SJCRH30 (cell line): ENCODE measurements at places on chromosomes 3 and 15. TPM values are rescaled to one million over a fixed set of nuclear protein-coding genes. Genes with fewer than 3 reads are reported as not detected.

- H3K27me3 ChIP-seq, result peaks cover 5% of the 10 kb centered on the region
- H3K36me3 ChIP-seq, result no peaks in the 10 kb centered on the region
- H3K4me1 ChIP-seq, result peaks cover 6% of the 10 kb centered on the region; the same call in 1 of the 2 replicates
Measured at GRCh38 chr15:91849749-91850161, 3.8 kb upstream of the SLCO3A1 start.

RTP3 gene
- total RNA-seq, result not detected in 2 replicates

ZPLD1 gene
- total RNA-seq, result 0.14 and 0.15 TPM in 2 replicates

DNA sequence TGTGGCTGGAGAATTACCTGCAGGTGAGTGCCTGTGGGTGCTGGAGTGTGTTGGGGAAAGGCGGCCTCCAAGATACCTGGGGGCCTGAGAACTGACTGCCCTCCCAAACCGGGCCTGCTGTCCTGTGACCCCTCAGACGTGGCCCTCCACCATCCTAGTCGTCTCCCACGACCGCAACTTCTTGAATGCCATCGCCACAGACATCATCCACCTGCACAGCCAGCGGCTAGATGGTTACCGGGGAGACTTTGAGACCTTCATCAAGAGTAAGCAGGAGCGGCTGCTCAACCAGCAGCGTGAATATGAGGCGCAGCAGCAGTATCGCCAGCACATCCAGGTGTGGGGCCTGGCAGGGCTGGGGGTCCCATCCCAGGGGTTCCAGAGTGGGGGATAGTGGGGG, 3.4 kb downstream of the ABCF3 start:
- peaks cover 23% of the 10 kb centered on the region; the same call in 1 of the 2 replicates for H3K36me3 ChIP-seq
- H3K4me3 ChIP-seq, result no peak overlapping the region
- H3K4me1 ChIP-seq, result peaks cover 13% of the 10 kb centered on the region
- H3K27ac ChIP-seq, result no peak overlapping the region
- no peaks in the 10 kb centered on the region for H3K27me3 ChIP-seq
- no peak for DNase-seq

- H3K36me3 ChIP-seq, result no peaks in the 10 kb centered on the region
- H3K4me1 ChIP-seq, result peaks cover 11% of the 10 kb centered on the region; the same call in 1 of the 2 replicates
Measured at GRCh38 chr3:125072749-125073389, 17.1 kb upstream of the HEG1 start.

DNA sequence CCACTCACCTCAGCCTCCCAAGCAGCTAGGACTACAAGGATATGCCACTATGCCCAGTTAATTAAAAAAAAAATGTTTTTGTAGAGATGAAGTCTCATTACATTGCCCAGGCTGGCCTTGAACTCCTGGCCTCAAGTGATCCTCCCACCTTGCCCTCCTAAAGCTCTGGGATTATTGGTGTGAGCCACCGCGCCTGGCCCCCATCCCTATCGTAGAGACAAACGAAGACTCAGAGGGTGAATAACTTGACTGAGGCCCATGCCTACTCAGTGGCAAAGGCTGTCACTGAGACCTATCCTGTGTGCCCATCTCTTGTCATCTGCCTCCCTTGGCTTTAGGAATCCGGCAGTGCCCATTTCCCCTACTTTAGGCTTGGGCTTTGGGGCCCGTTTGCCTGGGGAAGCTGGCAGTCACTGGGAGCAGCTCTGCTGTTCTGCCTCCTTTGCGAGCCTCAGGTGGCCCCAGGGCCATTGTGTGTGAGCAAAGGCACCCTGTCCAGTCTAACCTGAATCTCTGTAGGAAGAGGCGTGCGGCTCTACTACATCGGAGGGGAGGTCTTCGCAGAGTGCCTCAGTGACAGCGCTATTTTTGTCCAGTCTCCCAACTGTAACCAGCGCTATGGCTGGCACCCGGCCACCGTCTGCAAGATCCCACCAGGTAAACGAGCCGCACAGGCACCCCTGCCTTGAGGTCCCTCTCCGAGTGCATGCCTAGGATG, 70.1 kb downstream of the AAGAB start:
- no peaks in the 10 kb centered on the region for H3K27me3 ChIP-seq
- peaks cover 36% of the 10 kb centered on the region for H3K36me3 ChIP-seq
- H3K4me1 ChIP-seq, result peaks cover 3% of the 10 kb centered on the region
- no peak overlapping the region for H3K4me3 ChIP-seq
- no peak for DNase-seq
- H3K27ac ChIP-seq, result no peak overlapping the region

DNA sequence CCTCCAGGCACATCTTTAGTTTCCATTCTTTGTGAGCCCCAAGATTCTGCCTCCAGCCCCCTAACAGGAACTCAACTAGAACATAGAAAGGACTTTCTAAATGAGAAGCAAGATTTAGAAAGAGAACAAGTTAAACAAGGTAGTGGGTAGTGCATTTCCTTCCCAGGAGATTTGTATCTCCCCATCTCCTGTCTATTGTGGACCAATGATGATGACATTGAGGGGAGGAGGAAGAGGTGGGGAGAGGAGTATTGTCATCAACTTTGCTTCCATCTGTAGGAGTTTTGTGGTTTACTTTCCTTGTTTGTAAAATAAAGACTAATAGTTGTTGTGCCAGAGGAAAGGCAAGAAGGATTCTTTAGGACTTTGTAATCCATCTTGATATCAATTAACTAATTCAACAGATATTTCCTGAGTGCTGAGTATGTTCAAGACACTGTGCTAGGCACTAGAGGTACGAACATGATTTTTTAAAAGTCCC, 235.3 kb upstream of the ROPN1 start:
- no peak overlapping the region for H3K27ac ChIP-seq
- no peaks in the 10 kb centered on the region for H3K27me3 ChIP-seq
- no peak for DNase-seq
- no peaks in the 10 kb centered on the region for H3K36me3 ChIP-seq
- no peaks in the 10 kb centered on the region for H3K4me1 ChIP-seq

TNNC1 gene
- 8.5 and 10.5 TPM in 2 replicates for total RNA-seq

GRCh38 chr3:146395164-146395563, 74.2 kb downstream of the PLSCR2 start:
- DNase-seq, result no peak
- no peaks in the 10 kb centered on the region for H3K36me3 ChIP-seq
- no peaks in the 10 kb centered on the region for H3K27me3 ChIP-seq
- H3K27ac ChIP-seq, result no peak overlapping the region
- no peaks in the 10 kb centered on the region for H3K4me1 ChIP-seq

NR1I2 gene
- not detected in 2 replicates for total RNA-seq

DNA sequence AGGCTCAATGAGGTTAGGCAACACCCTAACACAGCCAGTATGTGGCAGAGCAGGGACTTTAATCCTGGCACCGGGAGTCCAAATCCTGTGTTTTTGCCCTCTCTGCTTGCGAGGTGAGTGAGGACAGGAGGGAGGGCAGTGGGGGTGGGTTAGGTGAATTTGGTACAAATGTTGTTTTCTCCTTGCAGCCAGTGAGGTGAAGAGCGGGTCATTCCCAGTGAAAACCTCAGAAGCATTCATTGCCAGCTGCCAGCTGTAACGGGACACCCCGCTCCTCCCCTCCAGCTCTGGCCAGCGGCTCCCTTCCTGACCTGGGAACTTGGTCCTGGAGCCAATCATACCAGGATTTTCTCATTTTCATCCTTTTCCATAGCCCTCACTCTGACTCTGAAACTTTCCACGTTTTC, 45.7 kb upstream of the RAB6B start:
- no peak overlapping the region for H3K4me3 ChIP-seq
- H3K36me3 ChIP-seq, result no peaks in the 10 kb centered on the region
- peaks cover 27% of the 10 kb centered on the region for H3K4me1 ChIP-seq
- DNase-seq, result peak; percentile 84

TGM4 gene
- total RNA-seq, result not detected in 2 replicates

GRCh38 chr3:141875893-141876380, 506 bp upstream of the ATP1B3 start:
- peaks cover 8% of the 10 kb centered on the region; the same call in 1 of the 2 replicates for H3K36me3 ChIP-seq
- H3K27me3 ChIP-seq, result no peaks in the 10 kb centered on the region
- H3K4me3 ChIP-seq, result peak overlapping the region; percentile 90
- H3K27ac ChIP-seq, result peak overlapping the region; percentile 54
- peak; percentile 71 for DNase-seq

DNA sequence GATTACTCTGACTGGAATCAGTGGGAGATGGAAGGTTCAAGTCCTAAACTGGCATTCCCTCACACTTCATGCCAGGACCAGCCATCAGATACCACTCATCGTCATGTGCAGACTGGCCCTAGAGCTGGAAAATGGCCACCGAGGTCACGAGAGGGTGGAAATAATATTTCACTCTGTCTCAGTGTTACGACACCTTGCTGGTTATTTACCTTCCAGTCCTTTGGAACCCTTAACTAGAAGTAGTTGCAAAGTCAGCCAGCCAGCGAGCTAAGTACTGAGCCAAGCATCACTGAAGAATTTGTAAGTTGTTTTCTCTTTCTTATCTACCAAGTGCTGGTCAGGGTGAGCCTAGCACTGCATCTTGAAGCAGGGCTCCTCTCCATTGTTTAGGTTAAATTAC, 309.9 kb upstream of the RASGRP1 start:
- no peaks in the 10 kb centered on the region for H3K27me3 ChIP-seq
- H3K4me3 ChIP-seq, result no peak overlapping the region
- H3K36me3 ChIP-seq, result no peaks in the 10 kb centered on the region
- DNase-seq, result no peak
- no peak overlapping the region for H3K27ac ChIP-seq

- no peak for DNase-seq
- no peaks in the 10 kb centered on the region for H3K36me3 ChIP-seq
- H3K4me3 ChIP-seq, result no peak overlapping the region
- no peak overlapping the region for H3K27ac ChIP-seq
- peaks cover 18% of the 10 kb centered on the region for H3K4me1 ChIP-seq
Measured at GRCh38 chr3:51382076-51382745, 2.9 kb upstream of the MANF start.

GRCh38 chr15:84731774-84732173, 15.8 kb upstream of the SEC11A start:
- H3K36me3 ChIP-seq, result no peaks in the 10 kb centered on the region
- peaks cover 18% of the 10 kb centered on the region for H3K4me1 ChIP-seq
- H3K27me3 ChIP-seq, result no peaks in the 10 kb centered on the region
- peak overlapping the region; percentile 60 for H3K27ac ChIP-seq
- no peak overlapping the region for H3K4me3 ChIP-seq

DNA sequence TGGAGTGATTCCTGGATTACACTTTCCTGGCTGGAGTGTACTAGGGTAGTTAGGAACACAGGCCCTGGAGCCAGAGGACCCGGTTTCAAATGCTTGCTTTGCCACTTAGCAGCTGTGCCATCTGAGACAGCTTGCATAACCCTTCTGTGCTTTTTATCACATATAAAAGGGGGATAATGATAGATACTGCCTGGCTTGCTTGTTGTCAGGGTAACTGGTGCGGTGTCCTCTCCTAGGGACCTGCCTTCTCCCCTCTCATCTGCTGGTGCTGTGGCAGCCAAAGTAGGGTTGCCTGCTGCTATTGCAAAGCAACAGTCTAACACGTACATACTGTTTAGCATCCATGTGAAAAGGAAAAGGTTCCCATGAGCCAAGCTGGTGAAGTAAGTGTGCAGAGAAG, 137.8 kb downstream of the LRTM1 start:
- H3K27ac ChIP-seq, result no peak overlapping the region
- H3K4me1 ChIP-seq, result no peaks in the 10 kb centered on the region
- no peaks in the 10 kb centered on the region for H3K27me3 ChIP-seq
- no peaks in the 10 kb centered on the region for H3K36me3 ChIP-seq

DNA sequence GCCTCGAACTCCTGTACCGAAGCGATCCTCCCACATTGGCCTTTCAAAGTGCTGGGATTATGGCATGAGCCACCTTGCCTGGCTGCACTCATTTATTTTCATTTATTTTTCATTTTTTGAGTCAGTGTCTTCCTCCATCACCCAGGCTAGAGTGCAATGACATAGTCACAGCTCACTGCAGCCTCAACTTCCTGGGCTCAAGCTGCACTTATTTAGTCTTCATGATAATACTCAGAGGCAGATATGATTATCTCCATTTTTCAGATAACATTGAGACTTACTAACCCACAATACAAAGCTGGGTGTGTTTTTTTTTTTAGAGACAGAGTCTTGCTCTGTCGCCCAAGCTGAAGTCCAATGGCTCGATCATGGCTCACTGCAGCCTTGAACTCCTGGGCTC, 10.0 kb downstream of the PRKCI start:
- H3K27me3 ChIP-seq, result no peaks in the 10 kb centered on the region
- no peaks in the 10 kb centered on the region for H3K4me1 ChIP-seq
- no peak overlapping the region for H3K4me3 ChIP-seq

DNA sequence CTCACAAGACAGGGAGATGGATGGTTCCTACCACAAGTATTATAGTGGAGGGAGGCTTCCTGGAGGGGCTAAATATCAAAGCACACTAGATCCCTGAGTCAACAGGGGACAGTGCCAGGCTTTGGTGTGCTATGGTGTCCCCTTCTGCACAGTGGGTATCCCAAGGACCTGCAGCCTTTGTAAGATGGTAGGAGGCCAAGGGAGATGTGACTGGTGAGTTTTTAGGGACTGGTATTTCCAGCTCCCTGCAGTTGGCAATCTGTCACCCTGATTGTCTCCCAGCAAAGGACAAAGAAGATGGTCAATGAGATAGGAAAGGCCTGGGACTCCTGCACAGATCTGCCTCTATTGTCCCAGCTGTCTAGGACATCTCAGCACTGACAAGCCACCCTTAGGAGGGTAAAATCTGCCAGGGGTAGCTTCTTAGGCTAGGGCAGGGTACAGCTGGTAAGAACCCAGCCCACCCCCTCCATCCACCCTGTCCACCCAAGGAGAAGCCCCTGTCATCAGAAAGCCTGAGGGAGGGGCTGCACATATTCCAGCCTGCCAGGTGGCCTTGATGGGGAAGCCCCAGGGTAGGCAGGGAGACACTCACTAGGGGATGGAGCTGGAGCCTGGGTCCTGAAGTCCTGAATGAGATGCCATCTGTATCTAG, 631 bp downstream of the CYP1A1 start:
- no peak overlapping the region for H3K27ac ChIP-seq
- H3K36me3 ChIP-seq, result no peaks in the 10 kb centered on the region
- no peaks in the 10 kb centered on the region for H3K4me1 ChIP-seq

CMC1 gene
- 22.6 and 26.6 TPM in 2 replicates for total RNA-seq

DNA sequence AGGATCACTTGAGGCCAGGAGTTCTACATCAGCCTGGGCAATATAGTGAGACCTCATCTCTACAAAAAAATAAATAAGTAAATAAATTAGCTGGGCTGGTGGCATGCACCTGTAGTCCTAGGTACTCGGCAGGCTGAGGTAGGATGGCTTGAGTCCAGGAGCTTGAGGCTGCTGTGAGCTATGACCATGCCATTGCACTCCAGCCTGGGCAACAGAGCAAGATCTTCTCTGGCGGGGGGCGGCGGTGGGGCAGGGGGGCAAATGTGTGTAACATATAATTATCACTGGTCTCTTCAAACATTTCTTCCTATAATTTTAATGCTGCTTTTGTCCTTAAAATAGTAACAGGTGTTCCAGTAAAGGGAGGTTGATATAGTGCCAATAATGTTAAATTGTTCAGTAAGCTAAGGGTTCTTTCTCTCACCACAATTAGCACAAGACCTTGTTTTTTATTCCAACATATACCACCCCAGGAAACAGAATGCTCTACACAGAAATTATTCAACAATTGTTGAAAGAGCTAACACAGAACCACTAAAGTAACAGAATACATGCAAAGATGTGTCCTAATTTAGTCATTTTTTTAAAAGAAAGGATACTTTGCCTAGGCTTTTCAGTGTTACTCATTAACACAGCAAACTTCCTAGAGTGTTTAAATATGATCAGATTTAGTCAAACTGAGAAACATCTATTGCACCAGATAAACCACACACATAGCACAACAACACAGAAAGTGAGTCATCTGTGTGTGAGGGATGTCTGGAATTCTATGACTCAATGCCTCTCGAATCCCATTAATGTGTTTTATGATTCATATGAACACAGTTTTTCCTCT, 29.1 kb downstream of the ANKRD28 start:
- peaks cover 21% of the 10 kb centered on the region for H3K4me1 ChIP-seq
- H3K27me3 ChIP-seq, result no peaks in the 10 kb centered on the region
- peak; percentile 54 for DNase-seq
- H3K36me3 ChIP-seq, result peaks cover 10% of the 10 kb centered on the region
- H3K27ac ChIP-seq, result peak overlapping the region; percentile 66
